Right forelimb (tissue), 1 donor: ENCODE measurements at places on chromosomes 2 and 18.
A peak's percentile ranks its signal among the peaks of the same experiment; 100 is the strongest.

- no peak for DNase-seq
Observed at GRCh38 chr2:227313310-227313709, 11.7 kb upstream of the MFF start.

- no peak for DNase-seq
Observed at GRCh38 chr2:185127412-185127811, 529.1 kb downstream of the ZNF804A start.

DNA sequence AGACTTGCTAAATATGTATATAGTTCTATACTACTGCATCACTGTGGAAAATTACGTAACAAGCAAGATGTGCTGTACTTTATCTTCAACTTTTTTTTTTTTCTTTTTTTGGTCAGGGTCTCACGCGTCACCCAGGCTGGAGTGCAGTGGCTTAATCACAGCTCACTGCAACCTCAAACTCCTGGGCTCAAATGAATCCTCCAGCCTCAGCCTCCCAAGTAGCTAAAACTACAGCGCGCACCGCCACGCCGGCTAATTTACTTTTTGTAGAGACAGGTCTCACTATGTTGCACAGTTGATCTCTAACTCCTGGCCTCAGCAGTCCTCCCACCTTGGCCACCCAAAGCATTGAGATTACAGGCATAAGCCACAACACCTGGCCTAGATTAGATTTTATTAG, 68.0 kb downstream of the COX7A2L start:
- no peak for DNase-seq

GRCh38 chr2:240917684-240918257, 11.6 kb downstream of the CROCC2 start:
- peak; percentile 44 for DNase-seq

- no peak for DNase-seq
Observed at GRCh38 chr2:135960656-135961551, 24.5 kb downstream of the DARS1 start.

GRCh38 chr2:202023904-202024266, 9.8 kb upstream of the FZD7 start:
- DNase-seq: no peak

- DNase-seq: no peak
Observed at GRCh38 chr18:2618009-2618408, 37.5 kb upstream of the SMCHD1 start.

DNA sequence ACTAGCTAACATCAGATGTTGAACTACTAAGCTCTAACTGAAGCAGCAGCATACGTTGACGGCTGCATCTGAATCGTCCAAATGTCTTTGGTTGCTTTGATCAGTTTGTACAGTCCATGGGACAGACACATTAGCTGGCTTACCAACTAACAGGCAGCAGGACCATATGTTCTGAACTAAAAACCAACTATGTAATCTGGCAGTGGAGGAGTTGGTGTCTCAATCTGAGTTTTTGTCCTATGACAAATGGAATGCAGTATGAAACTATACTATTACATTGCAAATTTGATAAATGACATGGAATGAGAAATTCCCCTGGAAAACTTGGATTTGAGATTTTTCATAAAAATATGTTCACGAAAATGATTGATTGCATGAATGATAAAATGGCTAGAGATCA, 79.5 kb downstream of the EPHA4 start:
- DNase-seq: no peak

GRCh38 chr18:79378536-79379250, 17.0 kb upstream of the NFATC1 start:
- peak; percentile 91 for DNase-seq

GRCh38 chr2:156803243-156803642, 367.1 kb downstream of the GPD2 start:
- DNase-seq: no peak

DNA sequence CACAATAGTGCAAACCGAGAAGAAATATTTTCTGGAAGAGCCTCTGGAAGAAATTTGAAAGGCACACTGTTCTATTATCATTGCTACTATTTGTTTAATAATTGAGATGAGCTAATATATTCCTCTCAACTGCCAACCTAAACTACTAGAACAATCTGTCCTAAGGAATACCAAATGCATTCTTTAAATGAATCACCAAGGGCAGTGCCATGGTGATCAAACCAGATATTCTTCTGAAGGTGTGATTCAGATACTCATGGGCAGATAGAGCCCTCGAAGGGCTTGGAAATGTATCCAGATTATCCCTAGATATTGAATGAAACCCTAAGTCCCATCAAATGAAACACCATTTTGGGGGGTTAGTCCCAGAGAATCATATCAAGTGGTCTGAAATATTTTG, 76.6 kb downstream of the FIGN start:
- no peak for DNase-seq

DNA sequence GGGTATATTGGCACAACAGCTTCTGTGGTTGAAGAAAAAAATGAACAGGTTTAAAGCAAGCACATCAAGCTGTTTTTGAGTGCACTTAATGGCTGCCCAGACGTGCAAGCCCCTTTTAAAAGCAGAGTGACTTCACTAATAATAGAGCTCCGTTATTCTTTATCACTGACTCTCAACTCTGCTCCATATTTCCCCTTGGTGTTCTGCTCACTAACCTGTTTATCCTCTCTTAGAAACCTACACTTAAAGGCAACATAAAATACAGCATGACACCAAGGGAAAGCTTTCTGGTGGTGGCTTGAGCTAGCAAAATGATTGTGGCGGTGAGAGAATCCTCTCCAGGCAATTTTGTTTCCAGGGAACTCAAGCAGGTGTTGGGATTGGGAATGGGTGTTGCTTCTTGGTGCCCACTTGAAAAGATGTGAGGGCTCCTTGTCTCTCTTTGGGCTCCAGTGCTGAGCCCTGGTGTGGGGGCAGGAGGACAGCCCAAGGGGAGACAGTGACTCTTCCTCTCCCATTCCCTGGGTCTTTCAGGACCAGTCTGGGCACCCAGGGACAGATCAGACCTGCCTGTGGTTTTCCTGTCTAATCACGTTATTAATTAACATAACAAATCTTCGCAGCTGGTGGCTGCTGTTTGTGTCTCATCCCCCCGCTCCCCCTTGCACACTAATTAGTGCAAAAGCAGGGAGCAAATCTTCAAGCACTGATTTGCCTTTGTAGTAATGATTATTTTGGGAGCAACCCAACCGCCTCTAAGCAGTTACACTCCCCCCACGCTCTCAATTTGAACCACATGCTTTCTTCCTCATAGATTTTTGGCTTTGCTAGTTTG, 289.4 kb upstream of the CXCR4 start:
- no peak for DNase-seq

DNA sequence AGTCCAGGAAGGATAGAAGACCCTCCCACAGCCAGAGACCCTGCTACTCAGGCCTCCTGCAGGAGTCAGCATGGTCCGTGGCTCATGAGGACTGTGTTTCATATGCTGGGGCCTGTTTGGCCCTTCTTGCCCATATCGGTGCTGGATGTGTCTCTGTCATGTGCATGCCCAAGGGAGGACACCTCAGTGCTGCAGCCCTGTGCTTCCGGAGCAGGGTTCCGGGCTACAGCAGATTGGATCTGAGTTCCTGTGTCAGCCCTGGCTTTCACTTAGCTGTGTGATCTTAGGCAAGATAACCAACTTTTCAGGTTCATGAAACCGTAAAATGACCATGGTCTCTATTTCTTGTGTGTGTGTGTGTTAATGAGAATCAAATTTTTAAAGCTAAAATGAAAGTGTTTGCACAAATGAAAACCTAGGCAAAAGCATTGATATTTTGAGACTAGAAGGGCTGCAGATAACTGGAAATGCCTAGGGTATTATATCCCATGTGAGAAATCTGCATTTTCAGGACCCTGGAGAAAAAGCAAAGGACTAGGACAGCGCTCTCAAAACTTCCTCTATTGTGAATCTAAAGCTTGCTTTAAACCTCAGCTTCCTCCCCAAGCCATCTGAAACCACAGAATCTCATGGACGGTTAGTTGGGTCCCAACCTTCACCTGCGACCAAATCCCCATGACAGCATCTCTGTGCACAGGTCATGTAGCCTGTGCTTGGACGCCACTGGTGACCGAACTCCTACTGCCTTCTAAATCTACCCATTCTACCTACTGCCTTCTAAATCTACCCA, 58.8 kb upstream of the CAPN13 start:
- no peak for DNase-seq

DNA sequence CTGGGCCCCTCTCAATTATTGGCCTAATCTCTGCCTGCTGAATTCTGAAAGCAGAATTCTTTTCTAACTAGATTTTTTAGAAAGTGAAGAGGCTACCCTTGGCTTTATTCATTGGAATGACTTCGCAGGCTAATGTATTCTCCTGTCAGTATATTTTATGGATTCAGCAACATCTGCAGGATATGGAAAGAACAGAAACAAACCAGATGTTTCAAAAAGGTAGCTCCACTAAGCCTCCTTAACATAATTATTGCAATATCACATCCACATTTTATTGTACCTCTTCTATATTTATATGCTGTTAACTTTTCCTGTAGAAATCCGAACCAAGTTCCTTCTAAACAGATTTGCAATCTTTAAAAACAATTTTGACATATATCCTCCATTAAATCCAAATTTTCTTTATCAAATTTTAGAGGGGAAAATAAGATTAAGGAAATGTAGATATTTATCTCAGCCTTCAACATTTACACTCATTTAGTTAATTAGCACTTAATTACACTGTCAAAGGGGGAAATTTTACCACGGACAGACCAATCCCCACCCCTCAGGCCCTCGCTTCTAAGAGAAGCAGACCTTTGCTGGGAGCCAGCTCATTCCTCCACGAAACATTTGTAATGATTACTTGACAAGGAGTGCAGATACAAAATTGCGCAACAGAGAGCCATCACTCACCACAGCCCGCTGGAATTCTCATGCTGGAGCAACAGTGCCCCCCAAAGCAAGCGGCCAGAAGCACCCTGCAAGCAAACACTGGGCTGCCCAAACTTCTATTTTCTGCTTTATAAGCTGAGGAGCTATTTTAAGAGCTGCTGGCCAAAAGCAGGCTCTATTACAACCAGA, 253.4 kb downstream of the ETAA1 start:
- peak; percentile 89 for DNase-seq

- no peak for DNase-seq
Observed at GRCh38 chr18:6328621-6329010, 86.1 kb downstream of the L3MBTL4 start.

GRCh38 chr2:134591526-134591925, 127.3 kb downstream of the TMEM163 start:
- DNase-seq: no peak

- no peak for DNase-seq
Observed at GRCh38 chr2:10300328-10300920, 2.3 kb upstream of the HPCAL1 start.

DNA sequence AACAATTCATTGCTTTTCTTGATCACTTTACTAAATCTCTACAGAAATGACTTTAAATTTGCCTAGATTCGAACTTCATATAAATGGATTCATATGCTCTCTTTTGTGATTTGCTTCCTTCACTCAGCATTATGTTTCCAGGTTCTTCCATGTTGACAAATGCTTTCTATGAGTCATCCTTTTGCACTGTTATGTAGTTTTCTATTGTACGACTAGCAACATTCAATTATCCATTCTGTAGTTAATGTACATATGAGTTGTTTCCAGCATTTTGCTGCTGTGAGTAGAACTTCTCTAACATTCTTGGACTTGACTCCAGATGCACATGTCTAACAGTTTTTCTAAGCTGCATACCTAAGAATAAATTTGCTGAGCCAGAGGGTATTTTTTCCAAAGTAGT, 66.5 kb upstream of the NEUROD1 start:
- DNase-seq: no peak

- no peak for DNase-seq
Observed at GRCh38 chr2:107024269-107024668, 138.3 kb upstream of the ST6GAL2 start.

DNA sequence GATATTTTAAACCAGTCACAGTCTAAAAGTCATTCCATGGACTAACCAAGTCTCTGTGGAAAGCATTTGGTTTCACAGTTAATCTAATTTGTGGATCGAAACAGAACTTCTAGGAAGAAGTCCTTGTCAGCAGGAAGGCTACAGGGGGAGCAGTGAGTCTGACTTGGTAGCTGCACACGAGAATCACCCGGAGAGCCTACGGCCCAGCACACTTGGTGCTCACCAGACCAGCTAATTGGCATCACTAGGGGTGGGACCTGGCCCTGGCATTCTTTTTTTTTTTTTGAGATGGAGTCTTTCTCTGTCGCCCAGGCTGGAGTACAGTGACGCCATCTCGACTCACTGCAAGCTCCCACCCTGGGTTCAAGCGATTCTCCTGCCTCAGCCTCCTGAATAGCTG, 97.7 kb downstream of the ZNF532 start:
- no peak for DNase-seq

- no peak for DNase-seq
Observed at GRCh38 chr2:215606219-215606618, 170.4 kb upstream of the FN1 start.

DNA sequence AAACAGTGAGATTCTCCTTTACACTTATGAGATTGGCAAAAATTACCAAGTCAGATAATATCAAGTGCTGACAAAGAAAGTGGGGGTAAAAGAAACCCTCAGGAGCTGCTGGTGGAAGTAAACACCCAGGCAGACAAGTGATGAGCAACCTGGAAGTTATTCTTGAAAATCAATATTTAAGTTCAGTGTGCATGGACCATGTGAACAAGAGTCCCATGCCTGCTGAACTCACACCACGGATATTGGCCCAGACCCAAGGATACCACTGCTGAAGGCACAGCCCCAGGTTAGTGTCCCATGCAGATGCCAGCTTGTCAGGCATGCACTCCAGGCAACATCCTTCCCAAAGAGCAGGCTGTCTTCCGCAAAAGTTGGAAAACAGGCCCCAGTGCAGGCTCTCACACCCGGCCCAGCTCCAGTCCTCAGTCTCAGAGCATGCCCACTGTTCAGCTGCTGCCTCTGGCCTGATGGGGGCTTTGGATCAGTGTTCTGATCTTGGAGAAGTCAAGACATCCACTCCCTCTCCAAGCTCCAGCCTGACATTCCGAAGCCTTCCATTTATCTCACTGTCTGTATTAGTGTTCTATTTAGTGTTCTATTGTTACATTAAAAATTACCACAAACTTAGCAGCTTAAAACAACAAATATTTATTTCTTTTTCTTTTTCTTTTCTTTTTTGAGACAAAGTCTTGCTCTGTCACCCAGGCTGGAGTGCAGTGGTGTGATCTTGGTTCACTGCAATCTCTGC, 70.0 kb downstream of the HS1BP3 start:
- DNase-seq: no peak

- DNase-seq: no peak
Observed at GRCh38 chr18:62037989-62038778, 145.4 kb upstream of the RNF152 start.

GRCh38 chr2:131572175-131572574, 44.5 kb downstream of the CCDC74A start:
- no peak for DNase-seq
